Fibroblast of skin of right quadriceps (primary cell): ENCODE measurements at places on chromosomes 11 and 22.

DNA sequence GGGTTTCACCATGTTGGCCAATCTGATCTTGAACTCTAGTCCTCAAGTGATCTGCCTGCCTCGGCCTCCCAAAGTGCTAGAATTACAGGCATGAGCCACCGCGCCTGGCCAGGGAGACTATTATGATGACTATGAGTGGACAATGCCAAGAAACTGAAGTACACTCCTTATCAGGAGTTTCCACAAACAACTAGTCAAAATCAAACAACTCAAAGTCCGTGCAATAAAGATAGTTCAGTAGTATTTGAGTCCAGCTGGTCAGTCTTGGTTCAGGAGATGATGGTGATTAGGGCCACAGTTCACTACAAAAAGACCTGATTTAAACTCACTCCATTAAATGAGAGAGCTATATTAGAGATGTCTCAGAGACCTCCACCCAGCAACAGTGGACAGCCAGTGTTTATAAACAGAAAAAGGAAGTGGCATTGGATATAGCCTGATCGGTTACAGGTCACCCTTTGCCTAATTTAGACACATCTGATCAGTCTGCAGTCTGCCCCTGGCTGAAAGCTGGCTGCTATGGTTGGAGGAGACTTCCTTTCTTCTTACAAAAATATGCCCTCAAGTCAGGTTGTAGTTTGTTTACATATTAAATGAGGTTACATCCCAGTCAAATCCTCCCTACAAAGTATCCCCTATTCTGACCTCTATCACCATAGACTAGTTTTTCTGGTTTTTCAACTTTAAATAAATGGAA lies 17.0 kb downstream of the CD3E start:
- DNase-seq: no peak

GRCh38 chr11:10922892-10923291 lies 65.0 kb upstream of the ZBED5 start:
- no peak for DNase-seq

DNA sequence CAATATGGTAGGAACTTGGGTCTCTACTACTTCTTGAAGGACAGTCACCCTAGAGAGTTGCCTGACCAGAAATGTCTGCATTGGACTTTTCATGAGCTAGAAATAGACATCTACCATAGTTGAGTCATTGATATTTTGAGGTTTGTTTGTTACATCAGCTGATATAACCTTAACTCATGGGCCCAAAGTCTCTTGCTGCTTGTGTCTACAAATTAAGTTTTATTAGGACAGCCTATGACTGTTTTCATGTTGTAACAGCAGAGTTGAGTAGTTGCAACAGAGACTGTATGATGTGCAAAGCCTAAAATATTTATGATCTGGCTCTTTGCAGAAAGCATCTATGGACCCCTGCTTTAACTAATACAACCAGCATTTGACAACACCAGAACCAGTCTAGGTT lies 155.3 kb downstream of the MIAT start:
- DNase-seq: peak; percentile 44

DNA sequence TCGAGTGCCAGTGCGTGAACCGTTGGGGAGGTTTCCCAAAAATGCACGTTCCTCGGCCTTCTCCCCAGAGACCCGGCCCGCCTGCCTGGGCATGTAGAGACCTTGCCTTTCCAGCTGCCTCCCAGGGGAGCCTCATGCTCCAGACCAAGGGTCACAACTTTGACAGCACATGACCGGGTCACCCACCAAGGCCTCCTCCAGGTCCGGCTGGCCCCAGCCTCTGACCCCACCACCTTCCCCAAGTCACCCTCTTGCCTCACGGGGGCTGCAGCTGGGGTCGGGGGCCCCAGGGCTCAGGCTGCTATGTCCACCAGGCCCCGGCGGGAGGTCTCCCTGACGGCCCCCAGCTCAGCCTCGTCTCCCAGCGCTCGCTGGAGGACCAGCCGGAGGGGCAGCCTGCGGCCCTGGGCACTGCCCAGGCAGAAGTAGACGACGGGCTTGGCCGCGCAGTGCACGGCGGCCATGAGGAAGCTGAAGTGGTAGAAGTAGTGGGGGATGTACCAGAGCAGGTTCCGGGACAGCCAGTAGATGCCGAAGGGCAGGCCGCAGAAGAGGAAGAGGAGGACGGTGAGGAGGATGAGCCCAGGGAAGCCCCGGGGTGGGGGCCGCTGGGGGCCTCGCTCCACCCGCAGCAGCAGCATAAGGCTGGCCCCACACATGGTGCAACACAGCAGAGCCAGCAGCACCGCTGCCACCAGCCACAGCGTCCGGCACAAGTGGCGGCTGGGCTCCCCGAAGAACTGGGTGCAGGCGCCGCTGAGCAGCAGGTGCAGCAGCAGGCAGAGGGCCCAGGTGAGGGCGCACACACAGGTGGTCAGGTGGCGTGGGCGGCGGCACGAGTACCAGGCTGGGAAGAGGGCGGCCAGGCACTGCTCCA lies 4.4 kb downstream of the MRGPRE start:
- DNase-seq: no peak

DNA sequence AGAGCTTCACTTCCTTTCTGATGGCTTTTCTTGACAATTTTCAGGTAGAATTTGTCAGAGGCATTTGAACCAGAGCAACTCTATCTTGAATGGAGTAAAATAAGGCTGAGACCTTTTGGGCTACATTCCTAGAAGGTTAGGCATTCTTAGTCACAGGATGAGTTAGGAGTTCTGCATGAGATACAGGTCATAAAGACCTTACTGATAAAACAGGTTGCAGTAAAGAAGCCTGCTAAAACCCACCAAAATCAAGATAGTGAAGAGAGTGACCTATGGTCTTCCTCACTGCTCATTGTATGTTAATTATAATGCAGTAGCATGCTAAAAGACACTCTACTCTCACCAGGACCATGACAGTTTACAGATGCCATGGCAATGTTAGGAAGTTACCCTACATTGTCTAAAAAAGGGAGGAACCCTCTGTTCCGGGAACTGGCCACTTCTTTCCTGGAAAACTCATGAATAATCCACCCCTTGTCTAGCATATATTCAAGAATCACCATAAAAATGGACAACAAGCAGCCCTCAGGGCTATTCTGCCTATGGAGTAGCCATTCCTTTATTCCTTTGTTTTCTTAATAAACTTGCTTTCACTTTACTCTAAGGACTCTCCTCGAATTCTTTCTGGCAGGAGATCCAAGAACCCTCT lies 1519.7 kb upstream of the TENM4 start:
- DNase-seq: no peak

- DNase-seq: no peak
These were observed 14.8 kb downstream of the PIWIL4 start for GRCh38 chr11:94581926-94582325.

GRCh38 chr11:561148-562003 lies 606 bp downstream of the RASSF7 start:
- no peak for DNase-seq

DNA sequence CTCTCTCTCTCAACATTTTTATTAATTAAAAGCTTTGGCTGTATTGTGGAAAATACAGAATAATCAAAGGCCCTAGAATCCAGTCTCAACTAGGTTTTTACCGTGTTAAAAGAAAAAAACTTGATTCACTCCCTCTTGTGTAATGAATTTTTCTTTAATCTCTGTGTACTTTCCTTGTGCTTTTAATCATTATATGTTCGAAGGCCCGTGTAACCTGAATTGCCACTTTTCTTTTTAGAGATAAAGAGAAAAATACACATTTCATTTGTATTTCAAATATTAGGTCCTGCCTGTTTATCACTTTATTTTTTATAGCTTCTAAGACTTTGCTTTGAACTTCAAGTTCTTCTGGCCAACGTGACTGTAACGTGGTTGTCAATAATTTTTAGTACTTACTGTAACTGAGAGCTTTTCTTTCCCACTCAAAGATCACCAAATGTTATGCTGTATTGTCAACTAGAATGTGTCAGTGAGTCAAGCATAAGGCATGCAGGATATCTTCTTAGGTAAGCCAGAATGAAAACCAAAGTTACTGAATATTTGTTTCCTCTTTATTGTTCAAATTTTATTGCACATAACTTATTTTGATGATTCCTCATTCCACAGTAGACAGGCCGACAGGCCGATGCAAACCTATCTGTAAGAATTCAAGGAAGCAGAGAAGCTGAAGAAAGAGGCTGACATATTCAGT lies 23.3 kb upstream of the FAR1 start:
- no peak for DNase-seq
